ENCODE measurements at places on chromosomes 7 and 10. TPM values are rescaled to one million over a fixed set of nuclear protein-coding genes. Genes with fewer than 3 reads are reported as not detected.

- peak; percentile 61 for DNase-seq
Measured at GRCh38 chr10:123967626-123968243, 76.1 kb upstream of the CPXM2 start.

DNA sequence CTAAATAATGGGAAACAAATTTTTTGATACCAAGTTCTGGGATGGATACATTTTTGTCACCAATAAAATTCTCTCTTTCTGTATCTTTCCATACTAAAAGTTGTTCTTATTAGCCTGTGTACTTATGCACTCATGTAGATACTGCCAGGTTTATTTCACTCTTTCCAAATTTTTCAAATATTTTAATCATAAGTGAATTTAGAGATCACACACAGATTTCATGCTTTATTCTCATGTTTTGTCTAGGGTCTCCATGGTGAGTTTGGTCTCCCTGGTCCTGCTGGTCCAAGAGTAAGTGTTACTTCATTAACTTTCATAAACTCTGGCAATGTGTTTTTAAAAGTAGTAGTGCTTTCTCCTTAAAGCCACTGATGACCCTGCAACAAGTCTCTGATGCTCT is 20.3 kb downstream of the COL1A2 start:
- no peak for DNase-seq

- no peak for DNase-seq
Measured at GRCh38 chr7:28155019-28155660, 25.5 kb downstream of the JAZF1 start.

GRCh38 chr10:95963991-95964389 is 56.2 kb downstream of the CC2D2B start:
- no peak for DNase-seq

GRCh38 chr10:14775656-14776055 is 959 bp upstream of the FAM107B start:
- DNase-seq: no peak

- DNase-seq: no peak
Measured at GRCh38 chr7:148727501-148728278, 29.0 kb downstream of the CUL1 start.

GRCh38 chr10:7251696-7252465 is 159.0 kb downstream of the SFMBT2 start:
- DNase-seq: peak; percentile 42

GRCh38 chr7:155531681-155532080 is 14.7 kb downstream of the CNPY1 start:
- DNase-seq: no peak

DNA sequence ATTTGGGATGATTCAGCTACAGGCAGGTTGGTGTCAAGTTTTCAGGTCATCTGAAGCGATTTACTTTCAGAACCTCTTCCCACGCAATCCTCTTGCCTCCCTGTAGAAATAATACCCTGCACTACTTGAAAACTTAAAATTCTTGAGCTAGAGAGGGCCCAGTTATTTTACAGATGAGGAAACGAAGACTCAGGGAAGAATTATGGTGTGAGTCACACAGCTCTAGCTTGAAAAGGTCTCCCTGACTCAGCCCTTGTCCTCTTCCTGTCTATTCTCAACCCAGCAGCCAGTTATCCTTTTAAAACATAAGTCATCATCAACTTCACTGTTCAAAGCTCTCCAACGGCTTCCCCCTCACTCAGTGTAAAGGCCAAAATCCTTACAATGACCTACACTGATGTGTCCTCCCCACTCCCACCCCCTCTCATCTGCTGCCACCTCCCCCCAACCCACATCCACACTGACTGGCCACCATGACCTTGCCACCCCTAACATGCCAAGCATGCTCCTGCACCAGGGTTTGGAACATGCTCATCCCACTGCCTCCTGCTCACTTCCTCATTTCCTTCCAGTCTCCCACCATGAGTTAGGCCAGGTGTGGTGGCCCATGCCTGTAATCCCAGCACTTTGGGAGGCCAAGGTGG is 3.4 kb downstream of the DNMBP start:
- no peak for DNase-seq

- DNase-seq: no peak
Measured at GRCh38 chr10:86611386-86611785, 43.0 kb upstream of the OPN4 start.

DNA sequence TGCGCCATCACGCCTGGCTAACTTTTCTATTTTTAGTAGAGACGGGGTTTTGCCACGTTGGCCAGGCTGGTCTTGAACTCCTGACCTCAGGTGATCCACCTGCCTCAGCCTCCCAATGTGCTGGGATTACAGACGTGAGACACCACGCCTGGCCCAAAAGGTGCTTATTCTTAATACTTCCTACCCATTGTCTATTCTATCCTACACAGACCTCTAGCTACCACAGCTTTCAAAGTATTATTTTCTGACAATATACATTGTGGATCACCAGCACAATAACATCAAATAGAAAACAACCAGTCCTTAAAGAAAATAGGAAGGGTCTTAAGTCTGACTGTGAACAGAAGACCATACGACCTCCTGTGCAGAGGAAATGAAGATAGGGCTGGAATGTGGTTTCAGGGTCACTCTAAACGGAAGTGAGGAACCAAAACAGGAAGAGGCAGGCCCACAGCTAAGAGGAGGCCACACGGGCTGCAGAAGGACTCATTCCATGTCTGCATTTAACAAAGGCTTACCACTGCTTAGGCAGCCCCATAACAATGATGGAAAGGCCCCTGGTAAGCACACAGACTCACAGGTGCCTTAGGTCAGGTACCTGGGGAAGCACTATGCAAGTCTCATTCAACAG is 115.2 kb downstream of the ZFAND4 start:
- peak; percentile 57 for DNase-seq

DNA sequence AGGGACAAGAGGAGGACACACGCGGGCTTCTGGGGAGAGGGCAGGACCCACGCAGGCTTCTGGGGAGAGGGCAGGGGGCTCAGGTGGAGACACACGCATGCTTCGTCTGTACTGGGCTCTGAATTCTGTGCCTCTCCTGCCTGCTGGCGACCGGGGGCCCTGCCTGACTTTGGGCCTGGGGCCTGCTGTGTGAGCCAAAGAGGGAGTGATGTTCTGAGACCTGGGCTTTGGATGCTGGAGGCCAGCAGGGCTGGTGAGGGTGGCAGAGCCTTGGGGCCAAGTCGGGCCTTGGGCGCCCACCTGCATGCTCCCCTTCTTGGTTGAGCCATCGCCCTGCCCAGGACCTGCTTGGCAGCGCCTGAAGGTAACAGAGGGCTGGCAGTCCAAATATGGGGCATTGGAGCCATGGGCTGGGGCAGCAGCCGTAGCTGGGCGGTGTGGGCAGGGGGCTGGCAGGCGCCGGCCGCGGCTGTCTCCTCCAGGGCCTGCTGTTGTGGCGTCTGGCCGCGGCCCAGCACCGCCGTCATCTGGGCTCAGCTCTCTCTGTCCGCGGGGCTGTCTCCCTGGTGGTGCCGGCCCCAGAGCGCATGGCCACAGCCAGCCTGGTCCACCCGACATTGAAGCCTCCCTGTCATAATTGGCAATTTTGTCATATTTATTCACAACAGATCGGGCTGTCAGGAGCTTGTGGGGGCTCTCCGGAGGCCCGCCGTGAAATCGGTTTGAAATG is 78.9 kb downstream of the UNCX start:
- no peak for DNase-seq

DNA sequence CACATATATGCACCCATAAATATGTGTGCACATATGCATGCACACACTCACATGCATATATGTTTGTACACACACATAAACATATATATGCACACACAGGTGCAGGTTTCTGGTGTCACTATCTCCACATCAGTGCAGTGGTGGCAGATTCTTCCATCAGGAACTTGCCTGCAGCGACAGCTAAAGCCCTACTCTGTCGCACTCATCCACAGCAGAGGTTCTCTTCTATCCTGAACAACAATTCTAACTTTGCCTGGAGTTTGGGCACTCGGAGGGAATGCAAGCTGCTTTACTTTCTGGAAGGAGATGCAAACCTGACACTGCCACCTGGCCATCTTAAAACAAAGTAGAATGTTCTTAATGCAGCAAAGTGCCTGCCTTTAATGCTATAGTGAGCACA is 745.8 kb downstream of the GRID1 start:
- no peak for DNase-seq

DNA sequence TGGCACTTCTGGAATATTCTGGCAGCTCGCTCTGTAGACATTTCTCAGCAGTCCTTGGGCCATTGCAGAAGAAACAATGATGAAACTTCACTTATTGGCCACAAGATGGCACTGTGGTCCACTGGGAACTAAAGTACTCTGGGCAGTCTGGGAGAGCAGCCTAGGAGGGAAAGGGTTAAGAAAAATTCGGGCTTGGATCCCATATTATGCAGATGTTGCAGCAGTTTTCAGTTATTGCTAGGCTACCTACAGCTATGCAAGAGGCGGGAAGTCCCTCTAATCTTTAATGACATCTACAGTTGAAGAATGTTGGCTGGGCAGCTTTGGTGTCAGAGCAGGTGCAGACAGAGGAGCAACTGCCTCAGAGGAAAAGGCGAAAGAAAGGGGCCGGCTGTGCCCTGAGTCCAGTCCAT is 201.7 kb upstream of the PRSS58 start:
- DNase-seq: peak; percentile 52

DNA sequence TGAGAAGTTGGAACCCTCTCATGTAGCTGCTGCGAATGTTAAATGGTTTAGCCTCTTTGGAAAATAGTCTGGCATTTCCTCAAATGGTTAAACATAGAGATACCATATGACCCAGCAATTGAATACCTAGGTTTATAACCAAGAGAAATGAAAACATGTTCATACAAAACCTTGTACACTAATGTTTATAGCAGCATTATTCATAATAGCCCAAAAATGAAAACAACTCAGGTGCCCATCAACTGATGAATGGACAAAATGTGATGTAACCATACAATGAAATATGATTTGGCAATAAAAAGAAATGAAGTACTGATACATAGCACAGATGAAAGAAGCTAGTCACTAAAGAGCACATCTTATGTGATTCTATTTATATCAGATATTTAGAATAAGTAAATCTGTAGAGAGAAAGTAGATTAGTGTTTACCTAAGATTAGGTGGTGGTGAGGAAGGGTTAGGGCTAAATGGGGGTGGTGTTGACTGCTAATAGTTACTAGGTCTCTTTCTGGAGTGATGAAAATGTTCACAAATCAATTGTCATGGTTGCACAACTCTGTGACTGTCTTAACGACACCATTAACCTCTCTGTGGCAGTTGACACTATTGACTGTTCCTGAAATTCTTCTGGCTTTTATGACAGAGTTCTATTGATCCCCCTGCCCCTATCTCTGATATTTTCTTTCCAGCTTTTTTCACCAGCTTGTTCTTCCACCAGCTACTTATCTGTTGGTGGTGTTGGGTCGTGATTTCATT is 35.2 kb downstream of the VCL start:
- DNase-seq: no peak

- DNase-seq: no peak
Measured at GRCh38 chr7:71343039-71343438, 211.1 kb downstream of the GALNT17 start.

DNA sequence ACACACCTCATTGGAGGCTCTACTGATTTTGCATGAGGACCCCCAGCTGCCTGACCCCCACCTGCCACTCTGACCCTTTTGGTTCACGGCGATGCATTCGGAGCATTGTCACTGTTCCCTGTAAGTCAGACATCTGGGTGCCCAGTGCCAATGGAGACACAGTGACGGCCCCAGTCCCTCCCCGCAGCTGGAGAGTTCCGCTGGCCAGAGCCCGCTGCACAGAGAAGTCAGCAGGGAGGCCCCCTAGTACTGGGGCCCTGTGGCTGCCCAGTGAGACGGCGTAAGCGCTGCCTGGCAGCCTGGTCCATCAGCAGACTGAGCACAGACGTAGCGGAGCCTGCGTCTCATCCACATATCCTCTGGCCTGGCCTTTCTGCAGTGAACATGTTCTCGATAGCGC is 77.5 kb downstream of the NKX6-2 start:
- DNase-seq: no peak

DNA sequence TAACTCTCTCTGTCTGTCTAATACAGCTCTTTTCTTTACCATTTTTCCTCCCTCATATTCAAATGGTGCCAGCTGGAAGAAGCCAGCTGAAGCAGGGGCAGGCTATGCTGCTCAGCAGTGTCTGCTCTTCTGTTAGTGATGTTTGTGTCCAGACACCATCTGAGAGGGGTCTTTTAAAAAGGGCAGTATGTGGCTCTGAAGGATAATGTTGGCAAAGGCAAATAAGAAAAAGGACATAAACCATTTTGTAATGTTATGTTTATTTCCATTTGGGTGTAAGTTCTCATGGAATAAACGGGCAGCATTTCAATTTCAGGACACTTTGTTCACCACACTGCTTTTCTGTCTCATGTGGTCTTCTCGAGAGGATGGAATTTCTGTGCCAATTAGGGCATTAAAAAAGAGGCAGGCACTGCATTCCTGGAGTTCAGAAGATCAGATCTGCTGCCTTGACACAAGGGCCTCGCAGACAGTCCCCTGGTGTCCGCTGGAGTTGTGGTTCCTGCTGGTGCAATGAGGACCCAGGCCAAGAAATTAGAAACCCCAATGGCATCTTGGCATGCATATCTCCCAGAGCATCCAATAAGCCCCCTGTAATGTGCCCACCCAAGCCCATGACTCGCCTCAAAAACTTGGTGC is 109.0 kb upstream of the ELMO1 start:
- no peak for DNase-seq

- DNase-seq: no peak
Measured at GRCh38 chr7:15397922-15398760, 163.7 kb downstream of the AGMO start.

- DNase-seq: no peak
Measured at GRCh38 chr7:120441850-120442249, 168.9 kb downstream of the KCND2 start.

- DNase-seq: no peak
Measured at GRCh38 chr10:132151286-132151950, 35.3 kb upstream of the DPYSL4 start.

DNA sequence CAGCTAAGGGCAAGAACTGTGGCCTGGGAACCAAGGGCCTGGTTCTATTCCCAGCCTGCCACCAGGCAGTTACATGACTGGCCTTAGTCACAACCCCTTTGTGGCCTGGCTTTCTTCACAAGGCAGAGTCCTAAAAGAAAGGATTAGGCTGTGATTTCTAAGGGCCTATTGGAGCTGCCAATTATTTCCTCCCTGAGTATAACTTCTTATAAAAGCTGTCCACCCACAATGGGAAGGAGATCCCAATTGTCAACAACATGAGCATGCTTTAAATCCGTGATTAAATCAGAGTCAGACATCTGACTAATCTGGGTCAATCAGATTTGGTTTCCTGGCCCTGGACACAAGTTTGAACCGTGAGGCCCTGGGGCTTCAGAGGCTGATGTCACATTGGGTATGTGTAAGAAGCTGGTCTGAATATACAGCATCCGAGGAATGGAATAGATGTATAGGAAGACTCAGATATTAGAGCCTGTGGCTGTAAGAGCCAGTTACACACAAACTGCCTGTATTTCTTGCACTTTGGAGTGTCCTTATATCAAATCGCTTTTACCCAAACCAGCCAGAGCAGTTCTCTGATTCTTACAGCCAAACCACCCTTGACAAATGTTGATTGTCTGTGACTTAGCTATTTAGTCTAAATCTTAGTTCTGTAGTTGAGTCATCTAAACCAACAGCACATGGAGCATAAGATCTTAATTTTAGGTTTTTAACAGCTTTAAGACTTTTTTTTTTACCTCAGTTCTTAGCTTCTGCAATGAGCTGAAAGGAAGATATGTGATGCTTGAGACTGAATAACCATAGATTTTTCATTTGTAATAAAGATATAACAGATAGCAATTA is 61.3 kb downstream of the ABCB4 start:
- DNase-seq: no peak

- DNase-seq: peak; percentile 17
Measured at GRCh38 chr10:31136386-31136785, 104.7 kb upstream of the ZNF438 start.

The HOXA10 gene
- not detected for total RNA-seq

The C10orf62 gene
- total RNA-seq: not detected

The PRKAR2B gene
- 1.6 TPM for total RNA-seq

The GOLGA7B gene
- 11.0 TPM for total RNA-seq

The H2BK1 gene
- total RNA-seq: 0.76 TPM

The STRIP2 gene
- total RNA-seq: 7.1 TPM

All from activated CD8-positive, alpha-beta T cell treated with anti-CD3 and anti-CD28 coated beads, Interleukin-2, amount 10 ng/mL, durations not matched to agents 7 days and 5 days (primary cell).